ENCODE measurements at places on chromosomes 12 and 14.

DNA sequence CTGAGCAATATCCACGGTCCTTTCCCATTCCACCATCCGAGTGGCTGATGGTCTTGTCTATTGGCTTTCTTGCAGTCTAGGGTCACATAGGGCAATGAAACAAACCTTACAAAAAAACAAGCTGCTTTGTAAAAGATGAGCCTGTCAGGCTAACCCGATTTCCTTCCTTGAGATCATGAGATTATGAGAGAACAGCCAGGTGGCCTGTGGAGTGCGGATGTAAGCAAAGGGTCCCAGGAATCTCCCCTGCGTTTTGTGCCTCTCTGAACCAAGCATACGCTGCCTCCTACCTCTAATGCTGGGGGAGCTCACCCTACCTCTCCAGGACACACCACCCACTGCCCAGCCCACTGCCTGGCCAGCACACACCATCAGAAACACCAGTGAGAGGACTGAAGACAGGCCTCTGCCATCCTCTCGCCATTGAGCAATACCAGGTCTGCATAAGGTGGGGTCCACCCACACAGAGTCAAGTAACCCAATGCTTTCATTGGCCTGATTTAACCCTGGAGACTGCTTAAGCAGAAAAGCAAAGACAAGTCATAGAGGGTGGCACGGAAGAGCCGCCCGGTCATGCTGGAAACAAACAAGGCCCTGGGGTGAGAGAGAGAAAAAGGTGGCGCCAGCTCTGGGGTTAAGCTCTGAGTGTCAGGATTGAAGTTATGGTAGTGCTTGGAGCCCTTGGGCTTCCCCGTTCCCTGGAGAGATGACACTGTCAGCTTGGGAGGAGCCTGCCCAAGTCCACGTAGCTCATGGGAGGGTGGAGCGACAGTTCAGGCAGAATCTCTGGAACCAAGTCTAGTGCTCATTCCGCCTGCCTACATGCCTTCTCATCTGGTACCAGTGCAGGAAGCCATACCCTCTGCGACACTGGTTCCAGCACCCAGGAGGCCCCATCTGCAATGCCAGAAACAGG is 46.6 kb downstream of the CALM1 start:
- DNase-seq, result no peak

DNA sequence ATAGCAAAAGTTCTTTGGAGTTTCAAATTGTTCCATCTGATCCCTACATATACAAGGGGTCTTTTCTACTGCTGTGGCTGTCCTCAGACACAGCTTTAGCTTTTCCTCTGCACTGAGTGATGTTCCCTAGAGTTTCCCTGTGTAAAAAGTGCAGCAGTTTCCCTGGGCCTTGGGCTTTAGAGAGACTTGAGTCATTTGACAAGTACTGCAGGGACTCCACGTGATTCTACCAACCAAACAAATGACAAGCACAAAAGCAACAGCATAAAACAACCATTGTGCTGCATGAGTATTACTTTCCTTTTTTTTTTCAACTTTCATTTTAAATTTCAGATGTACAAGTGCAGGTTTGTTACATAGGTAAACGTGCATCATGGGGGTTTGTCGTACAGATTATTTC is 272.8 kb downstream of the PDZRN4 start:
- DNase-seq, result no peak

GRCh38 chr14:103892247-103892646 is 36.0 kb upstream of the TDRD9 start:
- DNase-seq, result no peak

GRCh38 chr12:119613319-119613936 is 19.9 kb downstream of the TMEM233 start:
- no peak for DNase-seq

DNA sequence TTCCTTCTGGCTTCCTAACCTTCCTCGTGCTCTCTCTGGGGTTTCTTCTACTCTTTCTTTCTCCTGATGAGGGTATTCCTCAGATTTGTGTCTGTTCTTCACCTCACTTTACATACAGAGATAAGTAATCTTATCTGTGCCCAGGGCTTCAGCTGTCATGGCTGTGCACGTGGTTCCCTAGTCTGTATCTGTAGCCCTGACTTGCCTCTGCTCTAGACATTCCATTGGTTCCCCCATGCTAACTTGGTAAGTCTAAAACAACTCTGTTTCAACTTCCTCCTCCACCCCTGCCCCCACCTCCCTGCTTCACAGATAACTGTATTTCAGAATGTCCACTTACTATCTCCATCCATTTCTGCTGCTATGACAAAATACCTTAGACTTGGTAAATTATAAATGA is 10.8 kb downstream of the DIP2B start:
- DNase-seq, result no peak

DNA sequence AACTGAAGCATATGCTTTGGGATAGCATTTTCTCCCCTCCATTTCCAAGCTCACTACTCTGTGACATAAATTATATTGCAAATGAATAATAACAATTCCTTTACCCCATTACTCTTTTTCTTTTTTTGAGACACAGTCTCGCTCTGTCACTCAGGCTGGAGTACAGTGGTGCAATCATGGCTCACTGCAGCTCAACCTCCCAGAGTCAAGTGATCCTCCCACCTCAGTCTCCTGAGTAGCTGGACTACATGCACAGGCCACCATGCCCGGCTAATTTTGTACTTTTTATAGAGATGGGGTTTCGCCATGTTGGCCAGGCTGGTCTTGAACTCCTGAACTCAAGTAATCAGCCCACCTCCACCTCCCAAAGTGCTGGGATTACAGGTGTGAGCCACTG is 49.2 kb upstream of the GTF2A1 start:
- no peak for DNase-seq
